Activated T-cell treated with anti-CD3 and anti-CD28 coated beads for 1 hour (primary cell): ENCODE measurements at places on chromosomes 6 and 20.

- DNase-seq: no peak
These were observed 2.0 kb upstream of the SDC4 start for GRCh38 chr20:45350217-45350616.

DNA sequence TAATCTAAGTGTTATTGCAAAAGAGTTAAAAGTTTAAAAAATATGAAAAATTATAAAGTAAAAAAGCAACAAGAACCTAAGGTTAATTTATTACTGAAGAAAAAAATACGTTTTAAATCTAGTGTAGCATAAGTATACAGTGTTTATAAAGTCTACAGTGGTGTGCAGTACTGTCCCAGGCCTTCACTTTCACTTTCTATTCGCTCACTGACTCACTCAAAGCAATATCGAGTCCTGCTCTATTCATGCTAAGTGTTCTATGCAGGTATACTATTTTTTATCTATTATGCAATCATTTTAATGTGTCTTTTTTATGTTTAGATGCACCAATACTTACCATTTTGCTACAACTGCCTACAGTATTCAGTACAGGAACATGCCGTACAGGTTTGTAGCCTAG, 113.0 kb downstream of the MANEA start:
- DNase-seq: no peak

- no peak for DNase-seq
These were observed 345.3 kb downstream of the CDKAL1 start for GRCh38 chr6:20879526-20879925.

DNA sequence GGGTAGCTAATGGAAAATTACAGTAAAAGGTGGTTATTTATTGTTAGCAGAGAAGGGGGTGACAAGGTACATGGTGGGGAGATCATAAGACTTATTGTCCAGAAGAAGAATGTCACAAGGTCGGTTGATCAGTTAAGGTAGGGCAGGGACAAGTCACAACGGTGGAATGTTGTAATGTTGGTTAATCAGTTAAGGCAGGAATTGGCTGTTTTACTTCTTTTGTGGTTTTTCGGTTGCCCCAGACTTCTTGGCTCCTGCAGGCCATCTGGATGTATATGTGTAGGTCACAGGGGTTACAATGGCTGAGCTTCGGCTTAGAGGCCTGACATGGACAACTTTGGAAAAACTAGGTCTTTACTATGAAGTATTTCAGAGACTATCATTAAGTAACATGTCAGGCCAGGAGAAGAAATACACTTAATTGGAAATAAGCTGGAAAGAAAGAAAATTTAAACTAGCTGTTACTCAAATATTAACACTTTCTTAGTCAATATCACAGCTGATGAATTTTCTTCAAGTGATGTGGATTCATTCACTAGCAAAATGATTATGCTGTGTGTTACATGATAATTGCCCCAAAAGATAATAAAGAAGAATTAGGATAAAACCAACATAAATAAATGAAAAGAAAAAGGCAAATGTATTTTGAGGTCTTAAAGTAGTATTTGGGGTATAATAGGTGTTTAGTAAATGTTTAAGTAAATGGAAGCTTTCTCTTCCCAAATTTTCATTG, 4.4 kb downstream of the AIG1 start:
- no peak for DNase-seq

GRCh38 chr20:4828830-4829513, 107.3 kb downstream of the PRND start:
- no peak for DNase-seq

GRCh38 chr6:139198529-139199288, 63.8 kb downstream of the HECA start:
- DNase-seq: no peak

GRCh38 chr20:45092898-45093297, 8.0 kb downstream of the KCNS1 start:
- no peak for DNase-seq

- no peak for DNase-seq
These were observed 15.0 kb downstream of the MTG2 start for GRCh38 chr20:62197801-62198200.

- no peak for DNase-seq
These were observed 50.6 kb upstream of the IFNGR1 start for GRCh38 chr6:137269803-137270202.

DNA sequence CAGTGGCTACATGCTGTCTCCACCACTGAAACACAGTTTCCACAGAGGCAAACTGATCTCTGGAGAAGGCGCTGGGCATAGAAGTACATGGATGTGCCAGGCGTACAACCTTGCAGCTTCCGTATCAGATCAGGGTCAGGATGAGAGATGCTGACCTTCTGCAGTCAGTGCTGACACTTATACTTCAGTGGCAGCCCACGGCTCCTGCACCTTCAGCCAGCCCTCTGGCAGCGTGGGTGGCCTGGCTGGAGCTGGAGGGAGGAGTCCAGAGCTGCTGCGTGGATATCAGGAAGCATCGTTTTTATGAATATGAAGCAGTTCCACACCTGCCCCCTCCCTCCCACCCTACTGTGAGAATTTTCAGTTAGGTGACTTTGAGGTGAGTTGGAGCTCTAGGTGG, 149.3 kb downstream of the CFAP61 start:
- no peak for DNase-seq

GRCh38 chr6:158211273-158212055, 43.3 kb downstream of the GTF2H5 start:
- DNase-seq: no peak

GRCh38 chr20:48846516-48847492, 19.0 kb upstream of the PREX1 start:
- no peak for DNase-seq

GRCh38 chr6:39213195-39213920, 15.9 kb downstream of the KCNK5 start:
- no peak for DNase-seq

GRCh38 chr6:28206928-28207509, 18.1 kb upstream of the ZSCAN9 start:
- DNase-seq: no peak

DNA sequence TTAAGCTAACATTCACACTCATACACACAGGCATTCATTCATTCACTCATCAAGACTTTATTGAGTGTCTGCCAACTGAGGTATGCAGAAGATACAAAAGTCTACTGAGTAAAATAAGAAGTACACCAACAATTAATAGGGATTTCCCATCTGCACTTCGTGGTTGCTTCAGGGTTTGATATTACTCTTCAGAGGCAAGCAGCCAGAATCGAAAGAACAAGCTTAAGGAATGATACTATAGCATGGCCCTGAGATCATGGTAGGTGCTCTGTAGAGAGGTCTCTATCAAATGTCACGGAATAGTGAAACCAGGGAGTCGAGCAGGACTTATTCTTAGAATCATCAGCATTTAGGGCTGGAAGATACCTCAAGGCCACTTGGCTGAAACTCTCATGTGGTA, 135.4 kb downstream of the NRN1 start:
- no peak for DNase-seq
